HuH-7 (cell line): ENCODE measurements at places on chromosomes 12 and 14.

DNA sequence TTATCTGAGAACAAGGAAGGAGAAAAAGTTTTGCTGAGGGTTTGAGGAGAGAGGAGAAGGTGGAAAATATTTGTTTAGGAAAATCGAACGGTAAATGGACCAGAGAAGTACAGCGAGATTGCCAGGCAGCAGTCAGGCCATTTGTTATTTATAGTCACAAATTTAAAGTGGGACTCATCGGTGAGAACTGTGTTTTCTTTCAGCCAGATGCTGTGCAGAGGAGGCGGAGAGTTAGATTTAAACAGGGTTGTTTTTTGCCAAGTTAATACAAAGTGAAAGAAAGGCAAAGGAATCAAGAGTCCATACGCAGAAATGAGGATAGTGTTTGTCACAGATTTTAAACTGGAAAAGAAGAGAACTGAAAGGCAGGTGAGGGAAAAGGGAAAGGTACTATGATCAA, 200.6 kb upstream of the CNOT2 start:
- no peak for DNase-seq

DNA sequence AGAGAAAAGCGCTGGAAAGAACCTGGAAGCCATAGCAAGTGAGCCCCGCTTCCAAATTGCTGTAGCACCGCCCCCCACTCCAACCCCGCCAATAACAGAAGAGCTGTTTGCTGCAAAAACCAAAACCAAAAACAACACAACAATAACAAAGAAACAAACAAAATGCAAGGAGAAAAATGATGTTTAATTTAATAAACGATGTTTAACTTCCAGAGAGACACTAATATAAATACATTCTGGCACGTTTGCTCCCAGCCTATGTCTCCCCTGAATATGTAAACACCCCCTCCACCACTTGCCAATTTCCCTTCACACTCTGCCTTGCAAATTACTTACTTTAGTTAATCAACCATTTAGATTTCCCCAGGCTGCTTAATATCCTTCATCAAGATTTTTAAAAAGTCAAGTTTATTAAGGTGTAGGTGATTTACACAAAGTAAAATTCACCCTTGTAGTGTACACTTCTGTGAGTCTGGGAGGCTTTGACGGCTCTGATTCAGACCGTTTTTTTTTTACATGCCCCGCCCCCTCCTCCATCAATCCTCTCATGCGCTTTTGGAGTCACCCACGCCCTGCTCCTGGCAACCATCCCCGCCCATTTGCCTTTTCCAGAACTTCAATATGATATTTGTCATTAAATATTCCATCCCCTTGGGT, 482 bp upstream of the IFI27L2 start:
- peak; percentile 22 for DNase-seq

DNA sequence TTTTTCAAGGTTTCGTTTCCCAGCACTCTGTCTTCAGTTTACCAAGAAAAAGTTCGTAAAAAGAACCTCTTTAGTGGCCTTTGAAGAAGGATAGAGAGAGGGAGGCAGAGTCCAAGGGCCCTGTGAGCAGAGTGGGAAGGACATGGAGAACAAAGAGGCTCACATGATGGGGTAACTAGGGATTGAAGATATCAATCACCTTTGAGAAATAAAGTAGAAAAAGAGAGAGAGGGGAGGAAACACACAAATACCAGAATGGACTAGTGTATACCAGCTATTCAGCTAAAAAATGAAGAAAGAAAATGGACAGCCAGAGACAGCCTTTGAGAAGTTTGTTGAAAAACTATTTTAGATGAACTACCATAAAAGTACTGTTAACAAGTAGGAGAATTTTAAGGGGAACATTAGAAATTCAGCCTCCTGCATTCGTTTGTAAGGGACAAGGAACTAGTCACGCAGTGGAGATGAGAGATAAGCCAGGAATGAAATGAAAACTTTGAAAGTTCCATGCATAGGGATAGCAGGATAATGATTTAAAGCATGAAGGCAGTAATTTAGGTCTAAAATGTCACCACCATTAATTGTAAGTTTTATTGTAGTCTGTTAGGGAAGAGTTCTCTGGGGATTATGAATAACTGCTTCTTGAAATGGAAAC, 82.1 kb downstream of the SPTSSA start:
- DNase-seq: no peak

- no peak for DNase-seq
These were observed 975 bp upstream of the RTL1 start for GRCh38 chr14:100904307-100905087.

- DNase-seq: no peak
These were observed 1.6 kb downstream of the ERC1 start for GRCh38 chr12:992647-993046.

DNA sequence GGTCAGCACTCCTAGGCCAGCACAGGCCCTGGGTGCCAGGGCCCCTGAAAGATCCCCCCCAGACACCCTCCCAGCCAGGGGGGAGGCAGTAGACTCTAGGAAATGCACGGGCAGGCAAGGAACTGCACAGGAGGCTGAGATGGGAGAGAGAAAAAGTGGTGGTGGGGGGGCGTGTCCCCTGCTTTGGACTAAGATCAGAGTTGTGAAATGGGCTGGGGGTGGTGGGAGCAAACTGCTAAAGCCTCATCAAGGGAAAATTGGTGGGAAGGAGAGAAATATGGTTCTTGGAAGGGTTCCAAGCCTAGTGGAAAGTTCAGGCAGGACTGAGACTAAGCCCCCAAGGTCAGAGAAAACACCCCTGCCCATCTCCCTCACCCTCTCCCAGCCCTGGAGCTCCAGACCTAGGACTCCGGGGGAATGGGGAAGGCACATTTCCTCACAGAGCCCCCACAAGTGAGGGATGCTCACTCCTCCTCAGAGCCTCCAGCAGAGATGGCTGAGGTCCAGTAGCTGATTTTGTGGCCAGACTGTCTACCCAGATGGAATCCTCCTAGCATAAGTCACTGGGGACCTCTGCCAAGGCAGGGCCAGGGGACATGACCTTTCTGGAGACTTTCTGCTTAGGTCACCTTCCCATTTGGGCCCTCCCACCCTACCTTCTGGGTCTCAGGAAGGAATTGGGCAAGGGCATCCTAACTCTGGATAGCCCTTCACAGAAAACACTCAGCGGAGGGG, 29.8 kb downstream of the FIGNL2 start:
- DNase-seq: no peak

DNA sequence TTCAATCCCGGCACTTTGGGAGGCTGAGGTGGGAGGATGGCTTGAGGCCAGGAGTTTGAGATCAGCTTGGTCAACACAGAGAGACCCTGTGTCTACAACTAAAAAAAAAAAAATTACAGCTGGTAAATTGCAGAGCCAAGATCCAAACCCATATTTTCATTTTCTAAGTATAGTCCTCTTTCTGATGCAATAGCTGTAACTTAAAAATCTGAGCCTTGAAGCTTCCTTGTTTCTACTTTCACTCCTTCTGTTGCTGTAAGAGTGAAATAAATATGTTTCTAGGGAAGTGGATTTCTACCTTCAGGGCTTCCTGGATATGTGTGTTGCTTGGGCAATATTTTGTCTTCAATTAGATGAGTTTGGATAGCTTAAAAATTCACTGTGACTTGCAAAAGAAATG, 42.0 kb upstream of the PRICKLE1 start:
- no peak for DNase-seq

DNA sequence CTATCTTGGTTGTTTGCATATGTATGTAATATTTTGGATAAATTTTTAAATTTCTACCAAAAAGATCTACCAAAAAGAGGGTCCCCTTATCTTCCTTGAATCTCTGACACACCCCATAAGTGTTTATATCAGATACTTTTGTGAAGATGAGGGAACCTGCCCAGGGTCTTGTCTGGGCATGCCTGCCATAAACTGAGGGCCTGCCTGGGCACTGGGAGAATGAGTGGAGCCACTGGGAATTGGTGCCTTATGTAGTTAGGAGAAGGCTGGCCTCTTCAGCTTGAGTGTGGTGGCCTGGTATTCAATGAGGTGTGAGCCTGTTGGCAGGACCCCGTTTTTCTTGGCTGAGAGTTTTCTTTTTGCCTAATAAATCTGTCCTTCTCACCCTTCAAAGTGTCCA, 46.5 kb downstream of the OR9K2 start:
- no peak for DNase-seq

- no peak for DNase-seq
These were observed 128.2 kb downstream of the KLHL28 start for GRCh38 chr14:44833376-44834060.

DNA sequence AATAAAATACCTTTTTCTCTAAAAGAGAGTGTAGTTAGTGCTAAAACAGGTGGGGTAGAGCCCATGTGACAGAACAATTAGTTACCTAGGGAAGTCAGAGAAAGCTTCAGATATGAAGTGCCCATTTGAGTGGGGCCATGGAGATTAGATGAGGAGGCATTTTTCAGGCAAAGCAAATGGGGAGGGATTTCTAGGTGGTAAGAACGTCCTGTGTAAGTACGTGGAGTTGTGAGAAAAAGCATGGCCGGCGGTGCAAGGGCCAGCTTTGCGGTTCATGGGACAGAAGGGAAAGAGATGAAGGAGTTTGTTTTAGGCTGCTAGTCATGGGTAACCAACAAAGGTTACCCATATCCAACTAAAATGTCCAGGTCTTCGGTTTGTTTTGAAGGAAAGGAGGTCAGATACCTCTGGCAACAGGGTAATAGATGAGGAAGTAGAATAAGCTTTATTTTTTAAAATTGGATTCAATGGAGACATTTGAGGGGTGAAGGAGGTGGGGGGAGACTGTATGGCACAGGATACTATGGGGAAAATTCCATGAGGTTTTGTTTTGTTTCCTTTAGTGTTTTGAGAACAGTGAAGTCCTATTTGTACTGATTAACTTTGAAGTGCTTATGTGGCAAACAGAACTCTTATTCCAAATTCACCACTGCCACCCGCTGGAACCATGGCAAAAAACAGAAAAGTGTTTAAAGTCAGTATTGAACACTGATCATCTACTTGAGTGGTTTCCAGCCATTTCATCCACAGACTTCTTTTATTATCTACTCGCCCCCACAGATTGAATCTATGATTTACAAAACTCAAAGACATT, 10.0 kb upstream of the SNRPF start:
- peak; percentile 32 for DNase-seq

GRCh38 chr12:63930971-63931370, 86.5 kb downstream of the SRGAP1 start:
- no peak for DNase-seq
